ENCODE measurements at places on chromosomes 4 and X. TPM values are rescaled to one million over a fixed set of nuclear protein-coding genes. Genes with fewer than 3 reads are reported as not detected.

DNA sequence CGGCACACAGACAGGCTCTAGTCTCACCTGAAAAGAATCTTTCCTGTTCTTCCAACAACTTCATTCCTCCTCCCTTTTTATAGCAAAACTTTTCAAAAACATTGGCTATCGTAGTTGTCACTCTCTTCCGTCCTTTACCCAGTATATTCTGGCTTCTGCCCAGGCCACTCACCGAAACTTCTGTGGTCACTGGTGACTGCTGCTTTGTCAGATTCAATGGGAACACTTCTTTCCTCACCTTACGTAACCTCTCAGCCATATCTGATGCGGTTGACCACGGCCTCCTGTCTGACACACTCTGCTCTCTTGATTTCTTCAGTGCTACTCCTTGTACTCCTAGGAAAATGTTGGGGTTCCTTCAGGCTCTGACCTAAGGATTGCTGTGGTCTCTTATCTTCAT, 9.2 kb upstream of the RNF150 start:
- H3K27me3 ChIP-seq, result no peaks in the 10 kb centered on the region
- H3K4me3 ChIP-seq, result no peak overlapping the region
- no peaks in the 10 kb centered on the region for H3K36me3 ChIP-seq
- no peak for DNase-seq

- no peaks in the 10 kb centered on the region for H3K36me3 ChIP-seq
- no peak for DNase-seq
- H3K4me3 ChIP-seq, result no peak overlapping the region
- no peaks in the 10 kb centered on the region for H3K27me3 ChIP-seq
- peaks cover 20% of the 10 kb centered on the region for H3K4me1 ChIP-seq
Observed at GRCh38 chr4:173191623-173192041, 23.0 kb downstream of the GALNT7 start.

GRCh38 chrX:20796450-20796849, 529.7 kb upstream of the RPS6KA3 start:
- H3K27me3 ChIP-seq, result no peaks in the 10 kb centered on the region
- no peak overlapping the region for H3K4me3 ChIP-seq
- no peaks in the 10 kb centered on the region for H3K4me1 ChIP-seq
- H3K36me3 ChIP-seq, result no peaks in the 10 kb centered on the region
- DNase-seq, result no peak
- no peak overlapping the region for H3K27ac ChIP-seq

- H3K4me3 ChIP-seq, result no peak overlapping the region
- no peaks in the 10 kb centered on the region for H3K36me3 ChIP-seq
- no peaks in the 10 kb centered on the region for H3K4me1 ChIP-seq
Observed at GRCh38 chr4:77959566-77960338, 97.1 kb downstream of the MRPL1 start.

GRCh38 chr4:165516281-165516833, 137.5 kb downstream of the CPE start:
- H3K4me3 ChIP-seq, result no peak overlapping the region
- DNase-seq, result no peak
- no peak overlapping the region for H3K27ac ChIP-seq
- H3K36me3 ChIP-seq, result no peaks in the 10 kb centered on the region
- peaks cover 22% of the 10 kb centered on the region for H3K4me1 ChIP-seq

GRCh38 chr4:51942108-51942832, 77.9 kb downstream of the LRRC66 start:
- no peaks in the 10 kb centered on the region for H3K4me1 ChIP-seq
- no peak for DNase-seq
- no peaks in the 10 kb centered on the region for H3K36me3 ChIP-seq
- H3K27me3 ChIP-seq, result no peaks in the 10 kb centered on the region
- H3K4me3 ChIP-seq, result no peak overlapping the region
- no peak overlapping the region for H3K27ac ChIP-seq

- H3K27ac ChIP-seq, result no peak overlapping the region
- DNase-seq, result no peak
- no peaks in the 10 kb centered on the region for H3K27me3 ChIP-seq
- H3K36me3 ChIP-seq, result no peaks in the 10 kb centered on the region
Observed at GRCh38 chrX:29858714-29859113, 356.6 kb upstream of the MAGEB2 start.

GRCh38 chr4:166274136-166274761, 401.2 kb downstream of the TLL1 start:
- H3K4me3 ChIP-seq, result no peak overlapping the region
- H3K36me3 ChIP-seq, result no peaks in the 10 kb centered on the region
- H3K27me3 ChIP-seq, result no peaks in the 10 kb centered on the region
- no peaks in the 10 kb centered on the region for H3K4me1 ChIP-seq
- H3K27ac ChIP-seq, result no peak overlapping the region
- DNase-seq, result no peak

The ANOS1 gene
- total RNA-seq, result 0.33 TPM

The CT45A5 gene
- total RNA-seq, result not detected

The H2BW2 gene
- total RNA-seq, result not detected

The GABRA4 gene
- 0.36 TPM for total RNA-seq

Measured in sigmoid colon (tissue), 7 donors.